ENCODE measurements at places on chromosomes 2 and 18. TPM values are rescaled to one million over a fixed set of nuclear protein-coding genes. Genes with fewer than 3 reads are reported as not detected.

Gene RUFY4
- total RNA-seq, result 1.6 TPM

DNA sequence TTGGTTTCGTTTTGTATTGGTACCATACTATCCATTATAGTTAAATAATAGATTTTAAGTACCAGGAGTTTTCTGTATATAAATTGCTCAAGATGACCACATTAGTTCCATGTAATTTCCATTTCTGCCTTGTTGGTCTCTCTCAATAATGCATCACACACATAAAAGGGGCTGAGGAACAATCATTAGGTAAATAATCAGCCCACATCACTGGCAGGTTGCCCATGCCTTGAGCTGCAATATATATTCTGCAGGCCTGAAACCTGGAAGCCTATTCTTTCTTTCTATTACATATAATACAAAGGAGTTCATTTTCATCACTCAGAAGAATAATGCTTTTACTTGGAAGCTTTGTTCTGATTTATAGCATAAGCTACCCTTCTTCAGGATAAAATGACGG lies 616.1 kb upstream of the PKDCC start:
- no peak for DNase-seq

Gene SGO2
- 49.9 TPM for total RNA-seq

Gene RND3
- total RNA-seq, result not detected

Gene ARL4C
- 27.2 TPM for total RNA-seq

GRCh38 chr2:113977060-113977659 lies 87.3 kb downstream of the ACTR3 start:
- no peak for DNase-seq

- peak; percentile 67 for DNase-seq
Observed at GRCh38 chr2:240060977-240061591, 7.8 kb upstream of the OR6B3 start.

DNA sequence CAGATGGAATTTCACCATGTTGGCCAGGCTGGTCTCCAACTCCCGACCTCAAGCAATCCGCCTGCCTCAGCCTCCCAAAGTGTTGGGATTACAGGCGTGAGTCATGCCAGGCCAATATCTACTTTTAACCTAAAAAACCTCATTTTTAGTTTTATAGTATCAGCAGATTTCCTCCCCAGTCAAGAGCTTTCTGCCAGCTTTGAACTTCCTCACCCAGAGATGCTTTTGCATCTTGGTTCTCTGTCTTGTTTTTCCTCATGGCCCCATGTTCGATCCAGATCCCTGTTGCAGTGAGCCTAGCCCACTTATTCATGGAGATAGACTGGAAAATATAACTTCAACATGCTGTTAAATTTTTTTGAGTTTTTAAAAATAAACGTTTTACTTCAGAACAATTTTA lies 33.1 kb upstream of the CFAP36 start:
- DNase-seq, result no peak

- DNase-seq, result no peak
Observed at GRCh38 chr2:25115902-25116301, 52.5 kb downstream of the POMC start.

Gene RESP18
- total RNA-seq, result not detected

GRCh38 chr2:178392215-178392614 lies 58.8 kb downstream of the PRKRA start:
- no peak for DNase-seq

DNA sequence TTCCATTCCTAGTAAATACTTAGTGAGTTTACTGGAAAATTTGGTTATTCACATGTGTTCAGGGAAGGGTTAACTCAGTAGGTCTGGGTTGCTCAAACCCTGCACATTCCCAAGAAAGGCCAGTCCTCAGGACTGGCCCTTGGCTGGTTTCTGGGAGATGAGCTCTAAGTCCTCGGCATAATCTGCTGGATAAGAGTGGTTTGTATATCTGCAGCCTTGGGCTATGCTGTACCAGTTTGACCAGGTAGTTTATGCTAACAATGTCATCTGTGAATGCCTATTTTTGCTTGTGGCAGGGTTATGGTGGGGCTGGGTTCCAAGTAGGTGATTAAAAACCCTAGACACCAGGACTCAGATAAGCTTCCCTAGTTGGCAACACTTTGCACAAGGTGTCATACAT lies 7.4 kb upstream of the PTH2R start:
- no peak for DNase-seq

Gene SERPINB10
- total RNA-seq, result not detected

Gene NTSR2
- not detected for total RNA-seq

- DNase-seq, result no peak
Observed at GRCh38 chr18:46169464-46169941, 65.3 kb downstream of the HAUS1 start.

DNA sequence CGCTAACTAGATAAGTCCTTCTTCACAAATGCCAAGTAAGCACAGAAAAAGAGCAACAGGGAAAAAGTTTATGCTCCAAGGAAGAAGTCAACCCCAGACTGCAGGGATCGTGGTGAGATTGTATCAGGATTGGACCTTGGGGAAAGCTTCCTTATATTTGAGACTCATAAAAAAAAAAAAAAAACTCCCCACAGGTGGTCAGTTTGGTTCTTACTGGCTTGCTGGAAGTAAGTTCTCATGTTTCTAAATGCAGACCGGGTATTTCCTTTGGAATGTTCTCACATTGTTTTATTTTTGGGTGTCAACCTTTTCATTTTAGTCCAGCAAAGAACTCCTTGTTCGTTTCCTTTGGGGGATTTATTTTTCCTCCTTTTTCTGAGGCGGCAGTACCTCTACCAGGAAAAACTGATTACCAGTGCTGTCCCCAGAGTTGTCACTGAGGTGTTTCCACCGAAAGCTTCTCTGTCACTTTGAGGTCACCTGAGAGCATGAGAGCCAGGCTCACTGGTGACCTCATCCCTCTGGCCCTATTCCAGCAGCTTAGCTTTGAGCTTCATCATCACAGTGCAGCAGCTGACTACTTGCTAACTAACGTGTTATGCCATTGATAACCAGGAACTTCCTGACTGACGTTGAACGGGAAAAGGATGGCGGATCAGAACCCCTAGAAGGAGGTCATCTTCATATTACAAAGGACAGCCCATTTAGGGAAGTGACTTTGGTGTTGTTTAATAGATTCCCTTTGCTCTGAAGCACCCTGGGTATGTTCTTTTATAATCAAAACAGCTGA lies 16.8 kb upstream of the ATP8B1 start:
- DNase-seq, result peak; percentile 27

Gene SP100
- total RNA-seq, result 150 TPM

- no peak for DNase-seq
Observed at GRCh38 chr2:236376566-236377244, 112.5 kb upstream of the ASB18 start.

- DNase-seq, result no peak
Observed at GRCh38 chr2:218814540-218815243, 16.9 kb downstream of the PRKAG3 start.

DNA sequence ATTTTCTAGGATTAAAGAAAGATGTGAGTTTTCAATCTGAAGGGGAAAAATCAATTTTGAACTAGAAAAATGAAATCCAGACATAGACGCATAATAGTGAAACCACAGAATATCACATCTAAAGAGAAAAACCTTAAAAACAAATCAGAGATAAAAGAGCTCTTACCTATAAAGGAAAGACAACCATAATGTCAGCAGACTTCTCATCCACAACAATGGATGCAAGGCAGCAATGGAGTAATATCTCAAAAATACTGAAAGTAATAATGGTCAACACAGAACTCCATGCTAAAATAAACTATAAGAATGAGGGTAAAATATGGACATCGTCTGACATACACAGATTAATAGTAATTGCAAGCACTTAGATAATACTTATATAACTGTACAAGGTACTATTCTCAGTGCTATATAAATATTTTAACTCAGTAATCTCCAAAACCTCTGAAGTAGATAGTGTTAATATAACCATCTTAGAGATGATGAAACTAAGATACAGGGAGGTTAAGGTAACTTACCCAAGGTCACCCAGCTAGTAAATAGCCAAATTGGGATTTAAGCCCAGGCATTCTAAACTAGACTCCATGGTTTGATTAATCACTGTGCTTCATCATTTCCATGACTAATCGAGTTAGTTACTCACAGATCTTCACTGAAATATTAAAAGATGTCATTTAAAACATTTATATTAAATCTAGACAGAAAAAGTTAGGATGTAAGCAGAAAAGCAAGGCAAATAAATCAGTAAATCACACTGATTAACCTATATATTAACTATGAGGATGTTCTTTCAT lies 89.4 kb upstream of the SPTBN1 start:
- no peak for DNase-seq

DNA sequence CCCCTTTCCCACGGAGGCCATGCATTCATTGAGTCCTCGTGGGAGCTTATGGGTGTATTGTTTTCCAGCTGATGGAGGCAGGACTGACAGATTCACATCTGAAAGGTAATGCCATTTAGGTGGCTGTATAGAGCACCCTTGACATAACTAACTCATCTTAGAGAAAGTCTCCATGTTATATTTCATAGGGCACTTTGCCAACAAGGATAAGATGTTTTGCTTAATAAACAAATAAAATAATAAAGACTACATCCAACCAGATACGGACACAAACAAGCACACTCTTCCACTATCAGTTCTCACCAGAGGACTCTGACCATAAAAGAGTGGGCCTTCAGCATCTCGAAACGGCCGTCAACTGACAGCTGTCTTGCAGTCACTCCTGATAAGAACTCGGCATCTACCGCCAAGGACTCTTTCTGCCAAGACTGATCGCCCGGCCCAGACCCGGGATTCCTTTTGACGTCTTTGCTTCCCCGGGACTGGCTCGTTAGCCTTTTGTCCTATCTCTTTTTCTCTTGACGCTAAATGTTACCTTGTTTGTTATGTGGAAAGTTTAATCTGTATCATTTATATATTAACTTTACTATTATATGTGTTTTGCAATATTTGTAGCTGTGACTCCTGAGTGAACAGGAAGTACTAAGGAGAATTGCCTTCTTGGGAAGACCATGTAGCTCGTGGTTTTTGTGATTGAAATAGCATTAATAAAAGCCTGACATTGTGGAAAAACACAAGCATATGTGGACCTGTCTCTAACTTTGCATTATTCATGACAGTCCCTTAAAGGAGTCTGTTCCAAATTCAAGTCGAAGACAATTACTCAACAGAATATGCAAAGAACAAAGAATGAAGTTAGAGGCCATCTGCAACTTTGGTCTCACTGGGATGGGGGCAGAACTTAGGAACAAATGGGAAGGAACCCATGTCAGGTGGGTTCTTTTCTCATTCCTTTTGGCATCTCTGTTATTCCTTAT lies 195.1 kb downstream of the LPIN1 start:
- DNase-seq, result no peak

- no peak for DNase-seq
Observed at GRCh38 chr2:40725040-40725439, 273.1 kb upstream of the SLC8A1 start.

DNA sequence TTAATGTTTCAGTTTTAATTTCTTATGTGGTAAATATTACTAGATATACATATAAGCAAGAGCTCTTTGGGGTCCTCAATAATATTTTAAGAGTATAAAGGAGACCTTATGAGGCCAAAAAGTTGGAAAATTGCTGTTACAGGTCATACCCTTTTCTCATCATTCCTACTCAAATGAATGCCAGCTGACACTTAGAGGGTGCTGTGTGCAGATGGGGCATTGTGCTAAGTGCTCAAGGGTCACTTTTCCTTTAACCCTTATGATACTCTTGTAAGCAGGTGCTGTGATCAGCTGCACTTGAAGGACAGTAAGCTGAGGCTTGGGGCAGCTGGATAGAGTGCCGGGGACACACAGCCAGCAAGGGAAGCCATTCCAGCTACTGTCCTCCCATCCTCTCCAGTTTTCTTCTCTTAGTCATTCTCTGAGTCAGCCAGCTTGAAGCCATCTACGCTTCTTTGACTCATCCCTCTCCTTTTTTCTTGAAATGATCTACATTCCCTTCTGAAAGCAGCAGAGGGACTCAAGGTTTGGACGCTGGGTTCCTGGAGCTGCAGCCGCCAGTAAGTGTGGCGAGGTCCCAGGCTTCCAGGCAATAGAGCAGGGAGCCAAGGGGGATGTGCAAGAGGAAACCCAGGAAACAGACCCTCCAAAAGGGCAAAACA lies 42.0 kb upstream of the CREB1 start:
- no peak for DNase-seq

GRCh38 chr2:196510246-196510645 lies 129.3 kb upstream of the CCDC150 start:
- DNase-seq, result no peak

Gene LCT
- total RNA-seq, result 0.16 TPM

Gene CLEC4F
- total RNA-seq, result not detected

GRCh38 chr2:53403792-53404413 lies 363.7 kb upstream of the CHAC2 start:
- no peak for DNase-seq

Gene POLE4
- total RNA-seq, result 44.0 TPM

Gene SYT4
- not detected for total RNA-seq

- no peak for DNase-seq
Observed at GRCh38 chr18:70622622-70623419, 334.0 kb downstream of the SOCS6 start.

GRCh38 chr2:183349091-183349490 lies 224.8 kb downstream of the NUP35 start:
- DNase-seq, result no peak

Gene XDH
- total RNA-seq, result 0.11 TPM

Gene GALNT5
- total RNA-seq, result not detected

Gene DUSP2
- 248 TPM for total RNA-seq

Gene KIF1A
- total RNA-seq, result 8.2 TPM

- no peak for DNase-seq
Observed at GRCh38 chr2:10774394-10774793, 38.2 kb downstream of the PDIA6 start.

DNA sequence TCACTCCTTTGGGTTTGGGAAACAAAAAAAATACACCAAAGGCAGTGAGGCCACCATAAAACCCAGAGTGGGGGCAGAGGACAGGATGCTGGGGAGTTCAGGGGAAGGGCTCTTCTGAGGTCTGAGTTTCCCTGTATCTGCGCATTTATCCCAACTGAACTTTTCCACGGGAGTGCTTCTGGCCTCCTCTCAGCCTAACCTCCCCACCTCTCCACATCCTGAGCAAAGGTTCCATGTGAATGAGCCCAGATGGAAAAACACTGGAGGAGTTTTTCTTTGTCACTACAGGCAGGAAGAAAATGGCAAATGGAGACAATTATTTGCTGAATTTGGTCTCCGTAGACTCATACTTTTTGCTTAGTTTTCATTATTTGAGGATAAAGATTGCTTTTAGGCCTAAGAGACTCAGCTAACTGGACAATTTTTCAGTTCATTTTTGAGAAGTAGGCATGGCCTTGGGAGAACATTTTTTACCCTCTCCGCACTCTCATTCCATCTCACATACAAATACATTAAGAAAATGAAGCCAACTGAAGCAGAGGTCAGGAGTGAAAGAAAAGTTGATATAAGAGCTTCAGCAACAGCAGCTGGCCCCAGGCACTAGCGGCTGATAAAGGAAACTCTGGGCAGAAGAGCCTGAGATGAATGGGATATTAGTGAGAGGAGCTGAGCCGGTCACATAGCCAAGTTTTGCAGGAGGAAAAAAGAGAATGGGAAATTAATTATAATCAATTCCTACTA lies 82.6 kb upstream of the CYP1B1 start:
- no peak for DNase-seq

Gene RAB3GAP1
- total RNA-seq, result 39.8 TPM

All from activated CD4-positive, alpha-beta T cell treated with anti-CD3 and anti-CD28 coated beads for 36 hours (primary cell).